Stimulated activated CD8-positive, alpha-beta memory T cell treated with anti-CD3 and anti-CD28 coated beads, Interleukin-2, amount 100 ng/mL, for 48 hours (primary cell): ENCODE measurements at places on chromosomes 11 and 22.

DNA sequence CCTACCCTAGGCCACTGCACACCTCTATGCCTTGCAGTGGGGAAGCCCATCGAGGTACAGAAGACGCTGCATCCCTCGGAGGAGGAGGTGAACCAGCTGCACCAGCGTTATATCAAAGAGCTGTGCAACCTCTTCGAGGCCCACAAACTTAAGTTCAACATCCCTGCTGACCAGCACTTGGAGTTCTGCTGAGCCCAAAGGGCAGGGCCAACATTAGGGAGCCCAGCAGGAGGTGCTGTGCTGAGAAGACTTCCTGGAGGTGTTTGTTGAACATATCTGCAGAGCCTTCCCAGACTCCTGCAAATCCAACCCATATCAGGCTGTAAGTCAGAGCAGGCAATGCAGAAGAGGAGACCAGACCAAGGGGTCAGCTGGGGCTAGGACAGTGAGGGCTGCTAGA lies 13.5 kb downstream of the MOGAT2 start:
- no peak for DNase-seq

GRCh38 chr22:43571181-43571580 lies 159.4 kb downstream of the MPPED1 start:
- DNase-seq: no peak

- no peak for DNase-seq
These were observed 10.6 kb upstream of the INSC start for GRCh38 chr11:15104166-15104565.

- DNase-seq: no peak
These were observed 45.2 kb downstream of the TBX1 start for GRCh38 chr22:19805821-19806212.

GRCh38 chr11:44618561-44619425 lies 53.3 kb downstream of the CD82 start:
- no peak for DNase-seq

GRCh38 chr22:49360746-49361145 lies 466.9 kb downstream of the BRD1 start:
- no peak for DNase-seq

GRCh38 chr11:12540075-12540680 lies 134.0 kb upstream of the TEAD1 start:
- no peak for DNase-seq

DNA sequence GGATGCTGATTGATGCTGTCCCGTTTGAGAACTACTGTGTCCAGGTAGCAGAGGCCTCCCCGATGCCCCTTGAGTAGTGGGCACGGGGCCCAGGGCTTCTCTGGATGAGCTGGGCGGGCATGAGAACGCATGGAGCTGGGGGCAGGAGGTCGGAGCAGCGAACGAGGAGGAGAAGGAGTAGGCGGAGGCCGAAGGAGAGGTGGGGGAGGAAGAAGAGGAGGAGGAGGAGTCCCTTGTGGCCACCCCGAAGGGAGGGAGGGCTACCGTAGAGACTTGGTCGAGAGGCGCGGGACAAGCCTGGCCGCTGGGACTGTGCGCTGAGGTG lies 62.9 kb downstream of the CRYBB2 start:
- no peak for DNase-seq

- no peak for DNase-seq
These were observed 1.0 kb downstream of the PCNX3 start for GRCh38 chr11:65616575-65617001.

- DNase-seq: no peak
These were observed 20.8 kb upstream of the PPARA start for GRCh38 chr22:46129390-46130041.

DNA sequence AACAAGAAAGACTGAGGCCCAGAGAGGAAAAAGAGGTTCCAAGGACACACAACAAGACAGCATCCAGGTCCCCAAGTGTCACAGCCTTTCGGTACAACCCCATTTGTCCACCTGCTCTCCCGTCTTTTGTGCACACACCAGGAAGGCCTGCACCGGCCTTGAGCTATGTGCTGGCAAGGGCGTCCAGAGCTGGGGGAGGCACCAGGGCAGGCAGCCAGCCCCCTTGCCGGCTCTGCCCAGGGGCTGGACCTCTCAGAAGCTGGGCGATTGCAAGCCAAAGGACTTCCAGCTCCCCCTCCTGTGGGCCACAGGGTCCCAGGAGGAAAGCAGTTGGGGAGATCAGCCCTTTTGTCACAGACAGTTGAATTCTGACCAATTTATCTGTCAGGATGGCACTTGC lies 210.5 kb downstream of the MN1 start:
- DNase-seq: no peak

- no peak for DNase-seq
These were observed 33.0 kb upstream of the TEAD1 start for GRCh38 chr11:12640926-12641849.

GRCh38 chr11:35650006-35650405 lies 12.6 kb upstream of the TRIM44 start:
- no peak for DNase-seq

GRCh38 chr11:115990004-115990447 lies 485.8 kb upstream of the CADM1 start:
- peak; percentile 2 for DNase-seq

DNA sequence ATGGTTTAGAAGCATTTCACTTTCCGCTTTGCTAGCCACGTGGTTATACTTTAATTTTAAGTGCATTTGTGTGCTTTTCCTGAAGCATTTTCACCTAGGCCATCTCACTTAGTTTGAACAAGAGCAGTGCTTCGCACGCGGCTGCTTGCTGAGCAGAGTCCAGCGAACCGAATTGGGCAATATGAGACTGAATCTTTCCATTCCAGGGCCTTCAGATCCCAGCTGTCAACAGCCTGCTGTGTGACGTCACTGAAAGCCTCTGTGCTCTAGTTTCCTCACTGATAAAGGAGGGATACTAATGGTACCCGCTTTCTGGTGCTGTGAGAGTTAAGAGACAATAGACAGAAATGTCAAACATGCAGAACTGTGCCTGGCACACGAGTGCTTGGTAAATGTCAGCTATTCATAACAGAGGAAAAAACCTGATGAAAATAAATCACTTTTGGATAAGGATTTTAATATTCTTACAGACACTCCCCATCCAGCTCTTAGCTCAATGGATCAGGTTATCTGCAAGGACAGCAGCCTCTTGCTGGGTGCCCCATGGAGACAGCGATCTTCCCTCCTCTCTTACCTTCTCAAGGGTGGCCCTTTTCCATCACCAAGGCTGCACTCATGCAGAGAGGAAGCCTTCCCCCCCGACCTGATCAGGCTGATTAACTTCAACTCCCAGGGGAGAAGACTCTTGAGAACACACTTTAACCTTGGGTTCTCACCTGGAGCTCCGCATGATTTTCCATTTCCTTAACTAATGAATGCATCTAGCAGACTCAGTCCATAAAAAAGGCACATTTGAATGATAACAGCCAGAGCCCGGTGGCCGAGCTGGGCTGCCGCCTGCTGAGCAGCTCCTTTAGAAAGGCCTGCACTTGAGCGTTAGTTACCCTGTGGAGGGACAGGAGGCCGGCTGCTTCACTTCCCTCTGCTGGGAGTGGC lies 3.5 kb upstream of the GLB1L3 start:
- no peak for DNase-seq

- no peak for DNase-seq
These were observed 4.0 kb upstream of the PLAAT5 start for GRCh38 chr11:63494975-63495374.

DNA sequence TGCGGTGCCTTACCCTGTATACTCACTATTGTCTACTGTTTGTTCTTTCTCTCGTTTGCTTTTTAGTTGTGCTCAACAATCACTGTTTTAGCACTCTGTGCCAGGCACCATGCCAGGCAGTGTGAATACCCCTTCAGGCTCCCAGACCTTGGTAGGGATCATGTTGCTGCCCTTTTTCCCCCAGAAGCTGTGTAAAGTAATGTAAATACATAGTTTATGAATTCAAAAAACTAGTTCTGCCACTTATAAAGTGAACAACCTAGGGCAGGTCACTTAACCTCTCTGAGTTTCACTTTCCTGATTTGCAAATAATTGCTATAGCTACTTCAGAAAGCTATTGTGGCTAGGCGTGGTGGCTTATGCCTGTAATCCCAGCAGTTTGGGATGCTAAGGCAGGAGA lies 81.0 kb upstream of the CTSC start:
- DNase-seq: no peak

GRCh38 chr11:45624095-45624494 lies 41.3 kb downstream of the CHST1 start:
- no peak for DNase-seq
